Stimulated activated CD4-positive, alpha-beta T cell treated with anti-CD3 and anti-CD28 coated beads, Interleukin-12 subunit alpha, Interleukin-12 subunit beta, amount 100 ng/mL, for 48 hours (primary cell): ENCODE measurements at places on chromosomes 7 and 10.
A peak's percentile ranks its signal among the peaks of the same experiment; 100 is the strongest.

DNA sequence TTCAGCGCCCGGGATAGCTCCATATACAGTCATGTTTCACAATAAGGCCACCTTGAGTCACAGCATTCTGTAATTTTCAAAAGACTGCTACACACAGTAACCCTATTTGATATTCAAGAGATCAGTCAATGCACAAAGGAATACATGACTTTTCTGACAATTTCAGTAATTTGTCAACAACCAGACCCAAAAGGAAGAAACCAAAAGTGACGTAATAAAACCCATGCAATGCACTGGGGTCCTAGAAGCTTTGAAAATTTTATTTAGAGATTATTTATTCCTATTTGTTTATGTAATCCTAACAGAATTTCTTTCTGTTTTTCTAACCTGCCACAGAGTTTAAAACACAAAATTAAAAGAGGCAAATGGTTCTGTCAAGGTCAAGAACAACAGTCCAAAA lies 421.2 kb downstream of the DPP6 start:
- no peak for DNase-seq

- no peak for DNase-seq
Measured at GRCh38 chr7:136104269-136104603, 127.1 kb upstream of the MTPN start.

DNA sequence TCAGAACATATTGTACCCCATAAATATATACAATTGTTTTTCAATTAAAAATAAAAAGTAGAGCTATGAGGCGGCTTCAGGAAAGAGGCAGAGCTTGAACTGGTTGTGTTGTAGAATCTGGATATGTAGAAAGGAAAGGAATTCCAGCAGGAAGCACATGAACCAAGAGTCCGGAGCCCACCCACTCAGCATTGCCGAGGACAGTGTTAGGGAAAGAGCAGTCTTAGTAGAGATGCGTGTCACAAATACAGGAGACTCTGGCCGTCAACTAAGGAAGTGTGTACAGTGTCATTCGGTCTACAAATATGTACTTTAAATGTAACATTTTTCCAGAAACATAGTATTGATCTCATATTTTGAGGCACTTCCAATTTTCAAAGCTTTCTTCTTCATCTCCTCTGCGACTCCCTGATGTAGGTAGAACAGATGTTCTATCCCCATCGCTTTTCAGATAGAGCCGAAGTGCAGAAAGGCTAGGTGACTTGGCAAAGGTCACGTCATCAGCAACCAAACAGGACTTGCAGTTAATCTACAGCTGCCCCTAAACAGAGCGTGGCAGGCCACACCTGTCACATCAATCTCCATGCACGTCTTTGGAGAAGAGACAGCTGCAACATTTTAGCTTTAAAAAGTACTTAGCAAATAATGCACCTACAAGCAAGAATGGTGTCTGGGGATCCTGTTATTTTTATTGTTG lies 25.3 kb upstream of the GJD4 start:
- DNase-seq = no peak

DNA sequence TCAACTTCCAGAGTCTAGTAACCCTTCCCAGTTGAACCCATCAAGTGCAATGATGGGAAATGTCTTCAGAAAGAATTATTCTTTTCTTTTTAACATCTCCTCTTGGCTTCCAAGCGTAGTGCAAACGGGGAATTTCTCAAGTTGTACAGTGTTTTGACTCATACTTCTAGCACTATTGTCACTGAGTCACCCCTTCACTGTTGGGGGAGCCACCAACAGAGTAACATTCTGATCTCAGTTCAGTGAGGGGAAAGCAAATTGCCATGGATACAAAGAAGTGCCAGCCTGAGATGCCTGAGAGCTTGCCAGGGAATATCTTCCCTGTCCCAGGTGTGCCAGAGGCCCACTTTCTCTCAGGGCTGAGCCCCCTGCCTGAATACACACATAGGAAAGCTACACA lies 31.0 kb downstream of the CYP3A5 start:
- no peak for DNase-seq

GRCh38 chr7:47480576-47481538 lies 101.1 kb downstream of the TNS3 start:
- DNase-seq = no peak

GRCh38 chr10:35643151-35644049 lies 1.3 kb upstream of the FZD8 start:
- no peak for DNase-seq

DNA sequence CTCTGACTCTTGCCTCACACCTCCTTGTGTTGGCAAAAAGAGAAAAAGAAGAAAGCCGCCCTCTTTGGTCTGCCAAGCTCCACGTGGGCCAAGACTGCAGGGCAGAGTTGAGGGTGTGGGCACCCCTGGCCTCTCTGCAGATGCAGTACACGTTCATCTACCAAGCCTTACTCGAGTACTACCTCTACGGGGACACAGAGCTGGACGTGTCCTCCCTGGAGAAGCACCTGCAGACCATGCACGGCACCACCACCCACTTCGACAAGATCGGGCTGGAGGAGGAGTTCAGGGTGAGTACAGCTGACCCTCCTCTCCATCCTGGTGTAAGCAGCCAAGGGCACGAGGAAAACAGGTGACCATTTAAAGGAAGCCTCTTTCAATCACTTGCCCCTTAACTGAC lies 56.1 kb downstream of the MKI67 start:
- DNase-seq = no peak

GRCh38 chr10:437698-438490 lies 251.6 kb downstream of the DIP2C start:
- no peak for DNase-seq

DNA sequence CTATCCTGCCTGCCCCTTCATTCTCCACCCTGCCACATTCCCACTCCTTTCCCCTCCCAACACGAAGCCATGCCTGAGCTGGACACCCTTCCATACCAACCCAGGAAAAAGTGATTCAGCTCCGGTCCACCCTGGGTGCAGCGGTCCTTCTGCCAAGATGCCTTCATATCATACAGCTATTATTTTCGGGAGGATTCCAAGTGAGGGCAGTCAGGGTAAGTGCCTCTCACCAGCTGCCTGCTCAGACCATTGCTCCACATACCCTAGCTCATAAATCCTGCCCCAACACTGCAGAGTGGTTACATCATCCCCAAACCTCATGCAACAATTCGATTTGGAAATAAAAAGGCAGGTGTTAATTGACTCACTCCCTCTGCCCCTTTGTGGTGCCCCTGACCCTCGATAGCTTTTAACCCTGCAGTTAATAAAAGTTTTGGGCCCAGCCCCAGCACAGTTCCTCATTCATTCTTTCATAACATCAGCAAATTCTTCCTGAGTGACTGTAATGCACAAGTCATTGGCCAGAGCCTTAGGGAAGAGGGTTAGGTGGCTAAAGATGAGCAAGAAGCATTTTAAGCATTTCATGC lies 42.6 kb downstream of the ZNF503 start:
- DNase-seq = no peak

- peak; percentile 70 for DNase-seq
Measured at GRCh38 chr10:119301397-119301796, 94.0 kb downstream of the GRK5 start.

- DNase-seq = no peak
Measured at GRCh38 chr7:121202834-121203233, 126.0 kb upstream of the WNT16 start.

- no peak for DNase-seq
Measured at GRCh38 chr10:117215079-117215478, 17.8 kb downstream of the KCNK18 start.

GRCh38 chr10:103280031-103280430 lies 3.1 kb downstream of the INA start:
- DNase-seq = no peak

- DNase-seq = no peak
Measured at GRCh38 chr10:36538953-36539586, 586.3 kb upstream of the ANKRD30A start.

GRCh38 chr10:112639298-112639697 lies 192.3 kb downstream of the VTI1A start:
- no peak for DNase-seq

DNA sequence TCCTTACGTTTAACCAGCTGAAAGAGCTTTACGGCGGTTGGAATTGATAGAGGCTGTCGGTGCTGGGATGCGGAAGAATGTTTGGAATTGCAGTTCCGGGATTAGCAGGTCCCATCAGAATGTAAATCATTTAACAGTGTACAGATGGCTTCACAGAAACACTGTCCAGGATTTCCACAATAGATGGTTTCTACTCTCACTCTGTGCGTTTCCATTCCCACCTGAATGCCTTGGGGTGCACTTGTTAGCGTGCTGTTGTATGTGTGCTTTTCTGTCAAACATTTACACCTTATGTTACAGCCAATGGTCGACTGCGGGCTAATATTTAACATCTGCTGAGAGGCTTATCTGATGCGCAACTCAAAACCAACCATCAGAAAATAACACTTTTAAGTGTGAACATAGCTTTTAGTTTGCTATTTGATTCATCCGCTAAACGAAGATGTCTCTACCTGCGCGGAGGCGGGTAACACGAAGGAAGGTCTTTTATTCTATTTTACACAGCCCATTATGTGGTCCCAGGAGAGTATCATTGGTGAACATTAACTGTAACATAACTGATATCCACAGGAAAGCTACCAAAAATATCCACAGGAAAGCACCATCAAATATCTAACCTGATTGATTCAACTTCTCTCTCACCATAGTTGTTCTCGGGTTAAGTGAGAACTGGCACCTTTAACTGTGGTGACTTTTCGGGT lies 179.0 kb downstream of the PRPF18 start:
- no peak for DNase-seq

- DNase-seq = no peak
Measured at GRCh38 chr10:1315178-1315577, 259.0 kb downstream of the WDR37 start.

GRCh38 chr10:3886641-3887251 lies 101.7 kb upstream of the KLF6 start:
- DNase-seq = no peak

DNA sequence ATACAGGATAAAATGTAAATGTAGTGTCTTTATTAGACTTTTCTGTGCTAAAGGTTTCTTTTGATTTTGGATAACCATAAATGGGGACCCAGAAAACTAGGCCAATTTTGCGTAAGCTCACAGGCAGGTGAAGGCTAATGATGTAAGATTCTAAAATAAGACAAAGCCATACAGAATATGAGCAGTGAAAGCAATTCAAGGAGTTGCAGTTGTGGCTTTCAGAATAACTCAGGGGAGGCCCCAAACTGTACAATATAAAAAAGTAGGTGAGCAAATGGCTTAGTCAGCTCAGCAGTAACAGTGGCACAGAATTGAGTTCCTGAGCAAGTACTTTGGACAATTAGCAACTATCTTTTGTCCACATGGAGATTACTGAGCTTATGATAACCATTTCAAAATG lies 81.7 kb upstream of the NRP1 start:
- no peak for DNase-seq

DNA sequence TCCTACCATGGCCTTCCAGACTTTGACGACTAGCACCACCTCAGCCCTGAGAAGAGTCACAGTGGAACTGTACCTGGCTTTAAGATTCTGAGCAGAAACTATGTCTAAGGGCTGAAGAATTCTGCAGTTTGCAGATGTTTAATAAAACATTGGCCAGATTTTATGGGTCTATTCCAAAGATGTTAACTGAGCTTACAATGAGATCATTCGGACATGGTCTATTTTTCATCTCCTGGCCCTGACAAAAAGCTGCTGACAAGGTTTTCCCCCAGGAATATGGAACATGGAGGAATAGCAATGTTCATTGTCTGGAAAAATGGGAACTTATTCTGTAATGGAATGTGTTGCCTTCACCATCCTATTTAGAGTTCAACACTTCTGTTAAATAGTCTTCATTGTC lies 66.4 kb downstream of the PTF1A start:
- no peak for DNase-seq

- DNase-seq = no peak
Measured at GRCh38 chr10:58967551-58968388, 208.7 kb upstream of the PHYHIPL start.

GRCh38 chr7:90433221-90433620 lies 30.0 kb downstream of the CLDN12 start:
- no peak for DNase-seq

DNA sequence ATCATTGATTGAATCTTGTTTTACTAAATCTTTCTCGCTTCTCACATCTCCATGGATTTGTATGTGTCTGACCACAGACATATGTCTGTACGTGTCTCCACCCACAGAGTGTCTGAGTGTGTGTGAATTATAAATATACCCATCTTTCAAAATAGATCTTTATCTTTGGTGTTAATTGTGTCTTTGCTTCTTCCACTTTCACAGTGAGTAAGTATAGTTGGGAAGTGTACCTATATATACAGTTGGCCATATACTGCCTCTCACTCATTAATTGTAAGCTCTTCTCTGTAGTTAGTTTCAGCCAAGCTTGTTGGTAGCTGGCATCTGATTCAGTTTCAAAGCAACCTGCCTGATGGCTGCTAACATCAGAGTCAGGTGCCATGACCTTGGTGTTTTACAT lies 18.4 kb downstream of the EEPD1 start:
- no peak for DNase-seq

DNA sequence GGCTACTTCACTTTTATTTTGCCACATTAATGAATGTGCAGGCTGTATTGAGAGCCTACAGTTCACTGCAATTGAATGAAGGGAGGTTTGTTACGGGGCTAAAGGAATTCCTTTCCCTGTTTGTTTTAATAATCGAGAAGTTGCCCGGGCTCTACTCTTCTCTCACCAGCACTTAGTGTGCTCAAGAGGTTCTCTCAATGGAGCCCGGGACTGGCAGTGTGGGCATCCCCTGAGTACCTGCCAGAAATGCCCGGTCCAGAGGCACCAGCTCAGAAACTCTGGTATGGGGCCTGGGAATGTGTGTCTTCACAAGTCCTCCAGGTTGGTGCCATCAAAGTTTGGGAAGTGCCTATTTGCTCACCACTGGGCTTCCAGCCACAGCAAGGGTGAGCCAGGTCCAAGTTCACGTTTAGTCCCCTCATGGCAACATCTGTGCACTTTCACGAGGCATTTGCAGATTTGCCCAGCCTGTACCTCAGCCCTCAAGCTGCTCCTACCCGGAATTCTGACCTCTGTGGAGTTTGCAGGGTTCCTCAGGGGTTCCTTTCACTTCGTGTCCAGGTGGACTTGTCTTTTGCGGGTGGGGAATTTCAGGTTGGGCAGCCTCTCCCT lies 622.4 kb downstream of the SDK1 start:
- no peak for DNase-seq

DNA sequence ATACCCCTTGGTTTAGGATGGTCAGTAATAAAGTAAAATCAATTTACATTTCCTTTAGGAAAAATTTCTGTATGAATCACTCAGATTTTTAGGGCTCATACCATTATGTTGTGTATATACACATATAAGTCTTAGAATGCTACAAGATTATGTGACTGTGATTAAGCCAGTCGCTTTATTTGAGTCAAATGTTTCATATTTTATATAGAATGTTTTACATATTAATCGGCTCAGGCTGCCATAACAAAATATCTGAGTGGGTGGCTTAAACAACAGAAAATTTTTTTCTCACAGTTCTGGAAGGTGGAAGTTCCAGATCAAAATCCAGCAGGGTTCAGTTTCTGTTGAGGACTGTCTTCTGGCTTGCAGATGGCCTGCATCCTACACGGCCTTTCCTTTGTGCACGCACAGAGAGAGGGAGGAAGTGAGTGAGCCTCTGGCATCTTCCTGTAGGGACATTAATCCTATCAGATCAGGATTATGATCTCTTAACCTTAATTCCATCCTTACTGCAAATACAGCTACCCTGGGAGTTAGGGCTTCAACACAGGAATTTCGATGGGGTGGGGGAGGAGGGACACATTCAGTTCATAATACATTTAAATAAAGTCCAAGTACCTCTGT lies 198.0 kb downstream of the PHF14 start:
- DNase-seq = no peak

GRCh38 chr7:23377134-23377533 lies 78.0 kb downstream of the MALSU1 start:
- DNase-seq = no peak
